ENCODE measurements at places on chromosomes 7 and 10.

DNA sequence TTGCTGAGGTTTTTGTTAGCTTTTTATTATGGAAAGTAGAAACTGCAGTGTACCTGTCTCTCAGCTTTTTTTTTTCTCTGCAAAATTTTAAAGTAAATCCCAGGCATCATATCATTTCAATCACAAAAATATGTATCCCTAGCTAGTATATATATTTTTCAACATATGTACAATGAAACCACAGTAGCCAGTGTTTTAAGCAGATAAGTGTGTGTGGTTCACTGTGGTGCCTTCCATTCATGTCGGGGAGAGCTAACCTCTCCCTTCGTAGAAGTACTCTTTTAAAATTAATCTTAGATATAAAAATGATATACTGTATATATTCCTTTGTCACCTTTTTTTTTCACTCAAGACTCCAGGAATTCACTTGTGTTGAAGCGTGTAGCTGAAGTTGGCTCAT lies 22.7 kb downstream of the CUL1 start:
- DNase-seq, result no peak

GRCh38 chr10:127866276-127867013 lies 26.3 kb downstream of the CLRN3 start:
- DNase-seq, result no peak

DNA sequence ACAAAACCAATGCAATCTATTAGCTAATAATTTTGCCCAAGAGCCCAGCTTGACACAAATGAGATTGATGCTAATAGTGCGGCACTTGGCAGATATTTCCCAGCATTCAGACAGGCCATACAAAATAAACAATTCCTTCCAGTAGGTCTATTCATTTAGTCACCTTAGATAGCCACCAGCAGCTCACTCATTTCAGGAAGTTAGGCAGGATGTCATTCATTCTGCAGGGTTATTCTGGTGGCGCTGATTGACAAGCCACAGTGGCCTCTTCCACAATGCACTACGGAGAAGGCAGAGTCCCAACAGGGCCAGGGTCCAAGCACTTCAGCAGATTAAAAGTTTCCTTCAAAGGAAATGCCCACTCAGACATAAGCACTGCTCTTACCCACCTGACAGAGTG lies 55.8 kb downstream of the PIK3AP1 start:
- no peak for DNase-seq

DNA sequence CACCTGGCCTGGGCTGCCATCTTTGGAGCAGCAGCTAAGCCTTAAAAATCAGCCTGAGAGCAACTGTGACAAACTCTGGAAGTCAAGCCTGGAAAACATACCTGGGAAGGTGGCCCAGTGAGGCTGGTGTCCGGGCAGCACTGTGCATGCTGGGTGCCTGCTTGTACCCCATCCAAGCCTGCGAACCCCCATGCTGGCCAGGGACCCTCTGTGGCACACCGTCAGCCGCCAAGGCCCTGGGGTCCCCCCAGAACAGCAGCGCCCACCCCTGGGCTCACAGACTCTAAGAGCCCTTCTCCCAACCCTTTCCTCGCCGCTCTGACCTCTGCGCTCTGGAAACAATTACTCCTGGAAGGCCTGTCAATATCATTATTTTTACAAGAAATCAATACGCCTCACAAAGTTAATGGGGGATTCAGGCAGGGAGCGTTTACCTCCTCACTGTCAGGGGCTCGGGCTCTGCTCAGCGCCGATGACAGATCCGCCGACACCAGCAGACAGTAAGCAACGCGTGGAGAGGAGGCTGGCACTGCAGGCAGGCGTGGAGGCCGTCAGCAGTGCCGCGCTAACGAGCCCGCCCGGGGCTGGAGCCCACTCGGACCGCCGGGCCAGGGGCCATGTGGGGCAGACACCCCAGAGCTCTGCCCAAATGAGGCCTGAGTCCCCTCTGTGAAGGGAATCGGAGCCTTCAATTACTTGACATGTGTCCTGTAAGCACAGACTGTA lies 54.4 kb downstream of the EBF3 start:
- no peak for DNase-seq

DNA sequence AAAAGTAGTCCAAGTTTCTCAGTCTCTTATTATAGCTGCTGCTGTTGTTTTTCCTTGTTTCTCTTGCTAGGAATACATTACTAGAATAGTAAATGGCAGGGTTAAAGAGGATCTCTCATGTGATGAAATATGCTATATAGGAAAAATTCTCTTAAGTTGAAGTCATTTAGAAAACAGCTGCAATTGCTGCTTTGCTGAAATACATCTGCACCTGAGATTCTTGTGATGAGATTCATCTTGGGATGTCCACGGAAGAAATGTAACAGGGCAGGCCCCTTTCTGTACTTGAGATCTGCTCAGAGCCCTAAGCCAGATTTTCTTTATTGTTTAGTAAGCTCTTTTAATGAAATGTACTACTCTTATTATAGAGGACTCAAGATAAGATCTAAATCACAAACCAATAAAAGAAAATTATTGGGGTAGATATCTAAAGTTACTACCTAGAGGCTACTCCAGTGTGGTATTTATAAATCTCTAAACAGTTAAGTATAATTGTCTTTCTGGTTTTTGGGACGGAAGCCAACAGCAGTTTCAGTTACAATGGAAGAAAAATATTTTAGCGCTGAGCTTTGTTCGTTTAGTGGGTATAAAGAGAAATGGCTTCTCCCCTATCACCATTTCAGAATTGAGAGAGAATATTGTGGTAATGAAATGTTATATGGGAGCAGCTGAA lies 701.5 kb downstream of the KCNMA1 start:
- DNase-seq, result no peak

DNA sequence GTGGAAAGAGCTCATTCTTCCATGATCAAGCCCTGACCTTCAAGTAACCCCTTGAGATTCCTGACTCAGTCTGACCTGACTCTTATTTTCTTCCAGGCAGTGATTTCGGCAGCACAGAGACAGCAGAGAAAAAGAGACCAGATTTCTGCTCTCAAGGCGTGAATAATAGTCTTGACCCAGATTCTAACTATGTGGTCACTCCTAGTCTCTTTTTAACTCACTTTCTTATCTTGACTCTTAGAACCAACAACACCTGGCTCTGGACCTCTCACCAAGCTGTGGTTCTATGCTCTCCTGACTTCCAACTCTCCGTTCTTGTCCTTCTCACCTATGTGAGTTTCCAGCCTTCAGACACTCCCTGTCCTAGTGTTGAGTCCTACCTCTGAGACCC lies 36.9 kb upstream of the KDM7A start:
- no peak for DNase-seq

DNA sequence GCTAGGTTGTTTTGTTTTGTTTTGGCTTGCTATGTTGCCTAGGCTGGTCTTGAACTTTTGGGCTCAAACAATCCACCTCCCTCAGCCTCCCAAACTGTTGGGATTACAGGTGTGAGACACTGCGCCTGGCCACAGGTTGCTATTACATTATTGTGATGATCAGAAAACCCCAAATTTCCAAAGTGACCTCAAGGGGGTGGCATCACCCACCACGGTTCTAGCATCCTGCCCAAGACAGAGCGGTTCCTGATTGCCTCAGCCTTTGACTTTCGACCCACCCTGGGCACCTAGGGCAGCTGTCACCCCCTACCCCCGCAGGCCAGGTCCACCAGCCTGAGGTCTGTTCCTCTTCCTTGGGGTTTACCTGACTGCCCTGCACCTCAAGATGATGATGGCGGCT lies 28.4 kb downstream of the SBDS start:
- no peak for DNase-seq

- DNase-seq, result no peak
Measured at GRCh38 chr10:10330418-10330817, 687.3 kb upstream of the CELF2 start.

GRCh38 chr7:133237545-133237944 lies 15.3 kb upstream of the EXOC4 start:
- DNase-seq, result no peak

DNA sequence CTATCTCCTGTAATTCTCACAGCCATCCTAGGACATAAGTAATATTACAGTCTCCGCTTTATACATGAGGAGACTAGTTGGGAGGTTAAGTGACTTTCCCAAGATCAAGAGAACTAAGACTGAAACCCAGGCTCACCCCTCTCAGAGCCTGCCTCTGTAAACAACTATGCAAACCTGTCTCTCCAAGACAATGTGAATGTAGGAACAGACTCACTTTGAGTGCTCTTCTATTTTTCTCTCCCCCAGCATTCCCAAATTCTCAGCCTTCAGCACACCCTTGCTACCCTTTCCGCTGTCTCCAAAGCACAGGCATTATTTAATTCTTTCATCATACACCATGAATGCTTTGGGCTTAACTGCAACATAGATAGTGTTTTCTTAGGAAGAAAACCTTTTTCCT lies 13.6 kb downstream of the ACTA2 start:
- DNase-seq, result no peak

DNA sequence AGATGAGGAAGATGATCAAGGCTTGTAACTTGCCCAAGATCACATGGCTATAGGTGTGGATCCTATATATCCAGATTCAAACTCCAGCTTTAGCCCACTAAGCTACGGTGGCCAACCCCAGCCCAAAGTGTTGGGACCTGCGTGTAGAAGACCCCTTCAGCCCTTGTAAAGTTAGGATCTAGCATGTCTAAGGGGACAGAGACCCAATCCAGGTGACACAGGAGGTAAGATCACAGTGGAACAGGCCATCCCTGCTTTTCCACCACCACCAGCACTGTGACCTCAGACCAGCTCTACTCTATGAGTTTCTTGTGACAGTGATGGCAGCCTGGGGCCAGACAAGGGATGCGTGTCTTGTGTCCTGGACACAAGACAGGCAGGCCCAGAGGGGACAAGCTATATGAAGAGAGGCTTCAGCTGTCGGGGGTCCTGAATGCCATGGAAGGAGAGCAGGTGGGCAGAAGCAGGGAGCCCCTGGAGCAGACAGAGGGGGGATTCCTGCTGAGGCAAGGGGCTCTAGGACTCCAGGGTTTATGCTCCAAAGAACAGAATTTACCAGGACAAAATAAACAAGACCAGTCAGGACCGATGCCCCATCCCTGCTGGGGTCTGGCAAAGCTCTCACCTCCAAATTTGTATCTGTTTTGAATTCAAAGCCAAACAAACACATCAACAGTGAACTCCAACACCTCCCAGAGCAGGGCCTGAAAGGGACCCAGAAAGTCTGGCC lies 10.4 kb downstream of the GPRIN2 start:
- no peak for DNase-seq

DNA sequence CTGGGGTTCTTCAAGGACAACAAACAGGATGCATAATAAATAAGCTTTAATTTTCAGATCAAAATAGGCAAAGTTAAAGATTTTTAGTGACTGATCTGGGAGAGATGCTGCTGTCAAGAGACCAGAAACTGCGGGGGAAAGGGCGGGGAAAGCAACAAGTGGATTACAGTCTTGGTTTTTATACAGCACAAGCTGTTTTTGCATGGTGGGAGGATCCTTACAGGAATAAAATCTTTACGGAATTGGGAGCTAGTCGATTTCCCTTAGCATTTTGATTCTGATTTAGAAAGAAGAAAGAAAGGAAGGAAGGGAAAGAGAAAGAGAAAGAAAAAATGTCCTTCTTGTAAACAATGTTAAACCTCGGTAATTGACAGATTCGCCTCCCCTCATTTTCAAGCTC lies 242.3 kb upstream of the SP8 start:
- no peak for DNase-seq

- DNase-seq, result no peak
Measured at GRCh38 chr7:138278601-138279000, 181.5 kb upstream of the TRIM24 start.

All from bone marrow (tissue), 2 donors.